ENCODE measurements at places on chromosomes 12 and 14.
A peak's percentile ranks its signal among the peaks of the same experiment; 100 is the strongest.

DNA sequence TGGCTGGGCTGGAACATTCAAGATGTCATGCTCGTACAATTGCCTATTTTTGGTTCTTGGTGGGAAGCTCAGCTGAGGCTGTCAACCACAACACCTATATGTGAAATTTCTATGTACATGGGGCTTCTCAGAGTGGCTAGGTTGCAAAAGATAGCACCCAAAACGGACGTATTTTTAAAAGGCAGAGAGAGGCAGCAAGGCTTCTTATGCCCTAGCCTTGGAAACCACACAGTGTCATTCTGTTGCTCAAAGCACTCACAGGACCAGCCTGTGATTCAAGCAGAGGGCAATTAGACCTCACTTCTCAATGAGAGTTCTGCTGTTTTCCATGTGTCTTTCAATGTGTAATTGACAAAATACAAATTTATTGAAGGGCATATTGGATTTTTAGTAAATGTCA is 134.0 kb downstream of the GXYLT1 start:
- no peak for DNase-seq

DNA sequence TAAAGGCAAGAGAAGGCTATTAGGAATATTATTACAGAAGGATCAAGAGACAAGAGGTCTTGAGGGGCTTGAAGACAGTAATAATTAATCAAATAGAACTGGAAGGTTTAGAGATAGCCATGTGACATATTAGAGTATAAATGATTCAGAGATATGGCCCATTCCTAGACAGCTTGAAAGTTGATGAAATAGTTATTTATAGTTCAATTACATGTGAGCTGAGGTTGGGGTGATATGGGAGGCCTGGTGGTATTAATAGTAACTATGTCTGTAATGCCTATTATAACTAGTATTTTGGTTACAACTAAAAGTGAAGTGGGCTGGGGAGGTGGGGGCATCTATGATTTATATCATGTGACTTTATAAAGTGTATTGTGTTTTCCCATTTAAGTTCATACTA is 14.1 kb upstream of the MIS18BP1 start:
- no peak for DNase-seq

DNA sequence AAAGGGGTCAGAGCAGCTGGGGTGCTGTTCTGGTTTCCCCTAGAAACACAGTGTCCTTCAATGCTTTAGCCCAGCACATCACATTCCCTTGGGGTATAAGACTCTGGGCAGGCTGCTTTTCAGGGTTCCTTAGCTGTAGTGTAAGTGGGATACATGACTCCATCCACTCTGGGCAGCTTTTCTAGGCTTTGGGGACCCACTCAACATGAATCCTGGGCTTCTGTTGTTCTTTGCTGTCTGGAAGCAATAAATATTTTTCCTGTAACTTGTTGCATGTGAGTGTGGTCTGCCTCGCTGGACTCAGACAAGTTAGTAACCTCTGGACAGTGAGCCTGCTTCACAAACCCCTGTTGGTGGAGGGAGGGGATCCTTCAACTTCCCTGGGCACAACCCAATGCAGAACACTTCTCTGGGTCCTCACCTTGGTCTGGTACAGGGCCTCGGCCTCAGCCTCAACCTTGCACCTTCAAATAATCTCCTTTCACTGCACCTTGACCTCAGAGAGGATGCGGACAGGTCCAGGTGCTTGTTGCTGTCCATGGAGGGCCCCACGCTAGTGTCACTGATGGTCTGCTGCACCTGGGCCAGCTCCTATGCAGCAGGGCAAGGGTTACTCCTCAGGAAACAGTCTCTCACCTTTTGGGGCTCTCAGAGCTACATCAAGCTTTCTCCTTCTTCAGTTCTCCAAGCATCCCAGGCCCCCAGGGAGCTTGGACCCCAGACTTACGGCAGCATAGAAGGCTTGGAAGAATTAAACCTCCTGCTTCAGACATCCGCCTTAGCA is 13.5 kb upstream of the KRT73 start:
- no peak for DNase-seq

DNA sequence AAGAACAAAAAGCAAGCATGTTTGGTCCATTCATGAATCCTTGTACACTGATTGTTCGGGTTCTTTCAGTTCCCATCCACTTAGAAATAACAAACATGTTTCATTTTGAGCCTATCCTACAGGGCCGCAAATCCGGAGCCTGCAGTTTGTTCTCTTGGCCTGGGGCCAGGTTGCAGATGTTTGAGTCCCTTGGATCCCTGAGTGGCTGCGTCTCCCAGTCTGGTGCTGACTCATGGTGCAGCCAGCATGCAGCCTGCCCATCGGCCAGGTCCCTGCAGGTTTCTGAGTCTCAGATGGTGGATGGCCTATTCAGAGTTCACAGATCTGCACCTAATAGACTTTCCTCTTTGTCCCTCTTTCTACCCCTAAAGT is 1.9 kb upstream of the DYNC1H1 start:
- peak; percentile 93 for DNase-seq

DNA sequence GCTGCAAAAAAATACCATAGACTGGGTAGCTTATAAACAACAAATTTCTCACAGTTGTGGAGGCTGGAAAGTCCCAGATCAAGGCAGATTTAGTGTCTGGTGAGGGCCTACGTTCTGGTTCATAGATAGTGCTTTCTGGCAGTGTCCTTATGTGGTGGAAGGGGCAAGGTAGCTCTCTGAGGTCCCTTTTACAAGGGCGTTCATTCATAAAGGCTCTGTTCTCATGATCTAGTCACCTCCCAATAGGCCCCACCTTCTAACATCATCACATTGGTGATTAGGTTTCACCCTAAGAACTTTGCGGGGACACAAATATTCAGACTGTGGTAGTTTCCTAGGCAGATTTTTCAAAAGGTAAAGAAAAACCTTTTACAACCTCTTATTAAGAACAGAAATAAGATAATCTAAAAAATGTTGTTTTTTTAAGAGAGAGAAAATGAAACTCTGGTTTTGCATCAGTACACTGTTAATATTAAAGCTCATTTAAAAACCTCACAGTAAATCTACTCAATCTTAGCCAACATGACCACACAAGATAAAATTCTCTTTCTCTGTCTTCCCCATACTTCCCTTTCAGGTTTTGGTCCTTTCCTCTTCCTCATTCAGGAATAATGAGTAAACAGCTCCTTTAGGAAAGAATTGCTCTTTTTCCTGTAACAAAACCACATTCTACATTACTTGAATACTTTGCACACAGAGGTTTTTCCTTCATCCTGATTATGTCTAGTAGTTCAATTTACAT is 117.5 kb downstream of the UNC79 start:
- DNase-seq, result no peak

DNA sequence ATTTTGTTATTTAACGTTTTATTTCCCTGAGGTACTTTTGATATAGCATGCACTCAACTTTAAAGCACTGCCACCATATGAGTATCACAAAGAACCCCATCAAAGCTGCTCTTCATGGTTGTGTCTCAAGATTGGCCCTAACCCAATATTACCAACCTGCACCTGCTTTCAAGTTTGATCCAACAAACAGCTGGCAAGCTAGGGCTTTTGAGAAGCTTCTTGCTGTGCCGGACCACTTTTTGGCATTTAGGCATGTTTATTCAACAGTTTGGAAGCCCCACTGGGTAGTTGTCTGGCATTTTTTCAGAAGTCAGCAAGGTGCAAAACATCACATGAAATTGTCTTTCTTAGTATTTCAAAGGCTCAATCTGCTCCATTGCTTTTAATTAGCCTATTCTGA is 137.2 kb upstream of the PLEKHA5 start:
- DNase-seq, result no peak
